ENCODE measurements at places on chromosomes 12 and 14.

GRCh38 chr12:108620236-108620879, 13.3 kb downstream of the SELPLG start:
- DNase-seq: no peak

- no peak for DNase-seq
These were observed 141.4 kb downstream of the C12orf42 start for GRCh38 chr12:103354403-103354802.

DNA sequence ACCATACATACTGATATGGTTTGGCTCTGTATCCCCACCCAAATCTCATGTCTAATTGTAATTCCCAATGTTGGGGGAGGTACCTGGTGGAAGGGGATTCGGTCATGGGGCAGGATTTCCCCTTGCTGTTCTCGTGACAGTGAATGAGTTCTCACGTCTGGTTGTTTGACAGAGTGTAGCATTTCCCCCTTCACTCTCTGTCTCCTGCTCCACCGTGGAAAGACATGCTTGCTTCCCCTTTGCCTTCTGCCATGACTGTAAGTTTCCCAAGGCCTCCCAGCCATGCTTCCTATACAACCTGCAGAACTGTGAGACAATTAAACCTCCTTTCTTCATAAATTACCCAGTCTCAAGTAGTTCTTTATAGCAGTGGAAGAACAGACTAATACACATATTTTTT, 28.8 kb upstream of the DTX1 start:
- no peak for DNase-seq

DNA sequence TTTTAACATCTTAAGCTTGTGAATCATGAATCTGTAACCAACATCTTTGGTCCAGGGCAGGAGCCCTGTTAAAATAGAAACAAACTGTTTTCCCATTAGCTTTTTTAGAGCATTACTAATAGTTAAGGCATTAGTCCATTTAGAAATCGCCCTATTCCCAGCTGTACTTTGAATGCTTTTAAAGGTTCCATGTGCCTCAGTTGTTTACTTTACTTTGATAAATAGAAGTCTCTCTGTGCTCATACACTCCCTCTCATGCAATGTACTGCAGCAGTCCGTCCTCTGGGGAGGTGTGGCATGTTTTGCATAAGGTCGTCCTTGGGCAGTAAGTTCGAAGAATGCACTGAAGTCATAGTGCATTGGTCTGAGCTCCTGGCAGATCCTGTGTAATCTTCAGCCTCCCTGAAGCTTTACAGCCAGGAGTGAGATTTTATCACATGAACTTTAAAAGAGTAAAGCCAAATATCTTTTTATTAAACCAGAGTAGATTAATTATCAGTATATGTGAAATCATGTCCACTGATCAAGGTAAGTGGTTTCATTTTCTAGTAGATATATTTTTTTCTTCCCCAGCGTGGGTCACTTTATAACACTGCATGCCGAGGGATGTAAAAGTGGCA, 134.7 kb downstream of the FGD4 start:
- DNase-seq: no peak

DNA sequence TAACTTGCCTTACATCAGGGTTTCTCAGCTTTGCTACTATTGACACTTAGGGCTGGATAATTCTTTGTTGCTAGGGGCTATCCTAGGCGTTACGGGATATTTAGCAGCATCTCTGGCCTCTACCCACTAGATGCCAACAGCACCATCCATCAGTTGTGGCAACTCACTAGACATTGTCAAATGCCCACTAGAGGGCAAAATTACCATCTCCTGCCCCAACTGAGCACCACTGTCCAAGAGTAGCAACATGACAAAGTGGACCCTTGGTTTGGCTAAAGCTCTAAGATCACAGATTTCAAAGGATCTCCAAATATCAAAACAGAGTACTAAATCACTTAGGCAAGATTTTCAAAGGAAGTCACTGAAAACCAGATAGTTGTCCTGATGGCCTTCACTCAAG, 251.7 kb upstream of the TBX3 start:
- DNase-seq: no peak

GRCh38 chr14:103910262-103910935, 17.9 kb upstream of the TDRD9 start:
- DNase-seq: peak; percentile 67

DNA sequence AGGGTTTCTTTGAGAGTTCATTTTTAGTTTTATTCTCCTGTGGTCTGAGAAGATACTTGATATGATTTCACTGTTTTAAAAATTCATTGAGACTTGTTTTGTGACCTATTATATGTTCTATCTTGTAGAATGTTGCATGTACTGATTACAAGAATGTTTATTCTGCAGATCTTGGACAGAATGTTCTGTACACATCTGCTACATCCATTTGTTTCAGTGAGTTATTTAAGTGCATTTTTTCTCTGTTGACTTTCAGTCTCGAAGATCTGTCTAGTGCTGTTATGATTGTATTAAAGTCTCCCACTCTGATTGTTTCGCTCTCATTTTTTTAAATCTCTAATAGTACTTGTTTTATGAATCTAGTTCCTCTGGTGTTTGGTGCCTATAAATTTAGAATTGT, 1319.8 kb downstream of the TMEM121 start:
- no peak for DNase-seq

DNA sequence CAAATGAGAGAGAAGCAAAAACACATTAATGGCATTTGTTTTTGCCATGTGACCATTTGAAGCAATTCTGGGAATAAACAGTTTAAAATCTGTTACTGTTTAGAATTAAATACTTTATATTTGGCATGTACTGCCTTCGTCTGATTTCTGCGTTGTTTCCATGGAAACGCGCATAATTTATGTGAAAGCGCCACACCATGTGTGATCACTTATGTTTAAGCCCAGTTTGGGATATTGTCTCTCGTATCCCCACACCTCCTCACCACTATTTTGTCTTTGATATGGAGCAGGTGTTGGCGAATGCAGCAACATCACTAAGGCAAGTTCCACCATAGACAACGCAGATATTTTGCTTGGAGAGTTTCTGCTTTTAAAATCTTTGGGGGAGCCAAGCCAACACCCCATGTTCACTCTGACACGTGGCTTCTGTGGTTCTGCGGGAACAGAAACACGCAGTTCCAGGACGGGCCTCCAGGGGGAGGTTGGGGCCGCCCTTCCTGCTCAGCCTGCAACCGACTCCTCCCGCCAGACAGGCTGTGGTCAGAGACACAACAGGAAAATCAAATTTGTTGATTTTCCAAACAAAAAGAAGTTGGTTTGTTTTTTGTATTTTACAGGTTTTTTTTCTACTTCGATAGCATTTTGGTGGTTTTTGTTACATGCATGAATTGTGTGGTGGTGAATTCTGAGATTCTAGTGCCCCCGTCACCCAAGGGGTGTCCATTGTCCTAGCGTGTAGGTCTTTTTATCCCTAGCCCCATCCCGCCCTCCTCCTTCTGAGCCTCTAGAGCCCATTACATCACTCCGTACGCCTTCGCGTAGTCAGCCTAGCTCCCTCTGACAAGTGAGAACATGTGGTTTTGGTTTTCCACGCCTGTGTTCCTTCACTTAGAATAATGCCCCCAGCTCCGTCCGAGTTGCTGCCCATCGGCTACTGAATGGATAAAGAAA, 101.9 kb upstream of the SFSWAP start:
- peak; percentile 68 for DNase-seq

DNA sequence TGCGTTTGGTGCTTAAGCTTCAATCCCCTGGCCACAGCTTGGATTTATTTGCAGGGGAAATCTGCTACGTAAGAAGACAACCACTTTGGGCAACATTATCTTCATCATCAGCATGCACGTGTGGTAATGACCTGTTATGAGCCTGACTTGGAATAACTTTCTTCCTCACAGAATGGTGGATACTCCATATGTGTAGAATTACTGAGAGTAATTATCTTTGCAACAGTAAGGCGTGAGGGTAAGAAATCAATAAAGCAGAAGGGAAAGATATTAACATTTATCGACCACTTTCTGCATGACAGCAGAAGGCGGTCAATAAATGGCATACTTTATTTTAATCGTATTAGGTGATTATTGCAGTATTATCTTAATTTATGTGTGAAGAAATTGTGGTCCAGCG, 152.7 kb downstream of the RGS6 start:
- no peak for DNase-seq

GRCh38 chr12:81542065-81543010, 216.8 kb downstream of the PPFIA2 start:
- no peak for DNase-seq

DNA sequence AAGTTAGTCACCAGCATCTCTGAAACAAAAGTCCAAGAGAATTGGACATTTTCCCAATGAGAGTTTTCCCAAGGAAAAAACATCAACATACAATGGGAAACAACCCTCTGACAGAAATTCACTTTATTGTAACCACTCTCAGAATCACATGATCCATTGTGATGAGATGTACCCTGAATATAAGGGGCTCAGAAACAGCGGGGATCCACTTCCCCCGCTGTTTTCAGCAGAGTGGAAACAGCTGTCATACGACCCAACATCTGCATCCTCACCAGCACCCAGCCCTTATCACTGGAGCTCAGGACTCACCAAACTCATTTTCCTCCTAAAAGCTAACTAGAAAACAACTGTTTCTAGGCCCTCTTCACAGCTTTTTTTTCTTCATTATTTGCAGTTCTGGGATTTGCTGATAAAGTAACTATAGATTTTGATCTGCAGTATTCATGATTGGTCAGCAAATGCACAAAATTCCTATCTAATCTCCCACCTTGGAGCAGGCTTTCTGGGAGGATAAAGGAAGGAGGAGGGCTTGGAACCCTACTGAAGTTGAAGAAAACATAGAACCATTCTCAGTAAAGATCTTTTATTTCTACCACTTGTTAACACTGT, 31.3 kb downstream of the CORO1C start:
- no peak for DNase-seq

DNA sequence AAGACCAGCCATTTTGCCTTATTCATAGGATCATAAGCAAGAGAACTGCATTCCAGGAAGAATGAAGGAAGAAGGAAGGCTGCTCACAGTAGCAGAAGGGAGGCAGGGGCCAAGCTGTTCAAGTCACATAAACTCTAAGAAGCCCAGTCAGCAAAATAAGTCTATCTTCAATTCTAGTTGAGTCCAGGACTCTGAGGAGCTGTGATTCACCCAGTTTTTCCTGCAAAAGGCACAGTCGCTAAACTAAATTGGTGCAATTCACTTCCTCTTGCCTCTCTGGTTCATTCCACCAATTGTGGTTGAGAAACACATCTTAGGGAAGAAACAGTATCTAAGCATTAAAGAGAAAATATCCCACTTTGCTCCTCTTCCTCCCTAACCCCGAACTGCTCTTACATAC, 9.8 kb downstream of the ZNF641 start:
- DNase-seq: no peak

DNA sequence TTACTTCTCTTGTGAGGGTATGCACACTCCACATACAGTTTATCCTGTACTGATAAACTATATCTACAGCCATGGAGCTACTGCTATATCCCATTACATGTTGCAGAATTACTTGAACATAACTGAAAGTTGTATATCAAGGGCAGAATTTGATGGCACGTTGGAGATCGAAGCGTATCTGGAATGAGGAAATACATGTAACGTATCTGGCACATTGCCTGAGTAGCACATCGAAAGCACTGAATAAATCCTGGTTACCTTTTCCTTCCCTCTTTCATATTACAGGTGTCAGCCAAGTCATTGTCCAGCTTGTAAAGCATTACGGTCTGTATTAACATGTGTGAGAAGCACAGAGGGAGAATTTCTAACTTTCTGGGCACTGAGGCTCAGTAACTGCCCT, 42.1 kb upstream of the LIN7A start:
- no peak for DNase-seq

- DNase-seq: no peak
These were observed 109.6 kb downstream of the PLEKHA5 start for GRCh38 chr12:19239102-19239501.

DNA sequence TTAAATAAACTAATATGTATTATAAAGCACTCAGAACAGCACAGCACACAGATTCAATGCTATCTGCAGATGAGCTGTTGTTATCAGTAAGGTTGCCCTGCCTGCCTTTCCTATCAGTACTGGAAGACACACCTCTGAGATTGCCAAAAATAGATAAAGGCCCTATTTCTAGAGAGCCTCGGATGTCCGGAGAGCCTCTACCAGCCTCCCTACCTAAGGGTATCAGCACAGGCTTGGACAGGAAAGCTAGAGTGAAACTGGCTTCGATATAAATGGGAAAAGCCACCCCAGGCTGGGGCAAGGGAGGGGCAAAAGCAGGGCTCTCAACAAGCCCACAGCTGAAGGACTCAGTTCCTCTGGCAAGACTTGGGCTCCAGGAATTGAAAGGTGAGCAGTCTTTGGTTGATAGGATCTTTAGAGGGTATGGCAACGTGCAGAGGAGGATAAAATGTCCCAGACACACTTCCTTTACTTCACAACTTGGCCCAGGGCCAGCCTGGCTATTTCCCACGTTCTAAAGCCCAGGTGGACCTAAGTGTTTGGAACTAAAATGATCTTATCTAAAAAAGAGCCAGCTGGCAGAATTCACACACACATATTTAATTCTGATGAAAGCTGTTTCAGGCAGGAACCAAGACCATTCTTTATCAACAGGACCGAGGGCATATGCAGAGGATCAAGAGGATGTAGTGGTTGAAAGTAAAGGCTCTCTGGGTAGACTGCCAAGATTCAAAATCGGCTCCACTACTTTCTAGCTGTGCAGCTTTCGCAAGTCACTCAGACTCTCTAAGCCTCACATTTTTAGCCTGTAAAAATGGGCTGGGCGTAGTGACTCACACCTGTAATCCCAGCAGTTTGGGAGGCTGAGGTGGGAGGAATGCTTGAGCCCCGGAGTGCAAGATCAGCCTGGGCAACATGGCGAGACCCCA, 37.8 kb upstream of the ITPR2 start:
- no peak for DNase-seq

DNA sequence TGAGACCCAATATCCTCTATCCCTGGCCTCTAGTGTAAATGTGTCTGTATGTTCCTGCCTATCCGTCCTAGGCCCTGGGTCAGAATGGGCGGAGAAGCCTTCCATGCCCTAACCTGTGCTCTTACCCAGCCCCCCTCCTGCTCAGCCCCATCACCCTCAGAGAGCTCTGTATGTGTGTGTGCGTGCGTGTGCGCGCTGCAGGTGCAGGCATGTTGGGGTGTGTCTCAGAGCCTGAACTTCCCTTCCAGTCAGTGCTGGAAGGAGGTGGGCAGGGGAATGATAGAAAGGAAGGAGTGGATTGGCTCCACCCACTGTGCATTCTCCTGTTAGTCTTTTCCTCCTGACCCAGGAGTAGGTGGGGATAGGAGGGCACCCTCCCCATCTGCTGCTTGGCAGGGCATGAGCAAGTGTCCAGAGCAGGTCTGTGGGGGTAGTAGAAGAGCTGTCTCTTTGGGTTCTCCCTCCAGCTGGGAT, 7.2 kb downstream of the NAB2 start:
- no peak for DNase-seq
